ENCODE measurements at places on chromosomes 7 and 10.
A peak's percentile ranks its signal among the peaks of the same experiment; 100 is the strongest.

DNA sequence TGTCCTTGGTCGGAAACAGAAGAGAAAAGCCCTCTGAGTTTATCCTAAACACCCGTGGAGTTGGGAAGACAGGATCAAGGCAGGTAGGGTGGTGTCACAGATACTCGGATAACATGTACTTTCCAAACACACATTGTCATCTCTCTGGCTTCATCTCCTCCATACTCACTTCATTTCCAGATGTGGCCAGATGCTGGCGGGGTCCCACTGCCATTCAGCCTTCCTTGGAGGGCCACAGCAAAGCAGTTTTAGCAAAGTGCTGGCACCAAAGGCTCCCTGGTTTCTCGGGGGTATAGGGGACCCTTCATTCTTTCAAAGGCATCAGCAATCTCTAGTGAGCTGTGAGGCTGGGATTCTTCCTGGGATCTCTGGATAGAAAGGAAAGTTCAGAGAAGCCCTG, 539.5 kb downstream of the TCERG1L start:
- no peak overlapping the region for H3K4me3 ChIP-seq
- no peaks in the 10 kb centered on the region for H3K4me1 ChIP-seq
- no peak for DNase-seq
- no peaks in the 10 kb centered on the region for H3K36me3 ChIP-seq
- H3K27ac ChIP-seq: no peak overlapping the region
- no peaks in the 10 kb centered on the region for H3K27me3 ChIP-seq

DNA sequence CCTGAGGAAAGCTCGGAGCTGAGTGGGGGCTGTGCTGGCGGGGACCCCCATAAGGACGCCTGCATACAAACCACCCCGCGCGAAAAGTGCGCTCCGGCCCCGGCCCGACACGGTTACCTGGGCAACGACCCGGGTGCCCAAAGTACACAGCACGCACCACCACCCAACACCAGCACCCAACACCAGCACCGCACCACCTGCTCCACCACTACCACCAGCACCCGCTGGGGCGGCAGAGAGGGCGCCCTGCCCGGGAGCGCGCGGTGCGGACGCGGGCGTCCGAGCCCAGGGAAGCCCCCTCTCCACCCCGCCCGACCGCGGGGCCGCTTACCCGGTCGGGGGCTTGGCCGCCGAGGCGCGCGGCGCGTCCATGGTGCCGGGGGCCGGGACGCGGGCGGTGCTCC, 345 bp downstream of the COBL start:
- H3K4me3 ChIP-seq: peak overlapping the region; percentile 46
- peak overlapping the region; percentile 55 for H3K27ac ChIP-seq
- H3K27me3 ChIP-seq: no peaks in the 10 kb centered on the region

DNA sequence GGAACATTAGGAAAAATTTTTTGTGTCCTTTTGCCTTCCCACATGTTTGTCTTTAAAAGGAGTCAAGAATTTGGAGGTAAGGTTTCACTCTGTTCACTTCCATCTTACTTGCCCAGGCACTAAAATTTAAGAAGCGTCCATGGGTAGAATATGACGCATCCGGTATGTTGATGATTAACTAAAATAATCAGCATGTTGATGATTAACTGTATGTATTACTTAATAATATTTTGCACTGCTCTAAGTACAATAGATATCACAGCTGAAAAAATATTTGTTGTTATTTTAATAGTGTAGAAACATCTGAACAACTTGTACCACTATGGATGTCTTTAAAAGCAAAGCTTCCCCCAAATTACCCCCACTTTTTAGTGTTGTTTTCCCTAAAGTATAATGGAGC, 11.5 kb downstream of the ANKRD22 start:
- no peaks in the 10 kb centered on the region for H3K4me1 ChIP-seq
- DNase-seq: no peak
- no peak overlapping the region for H3K4me3 ChIP-seq
- H3K27ac ChIP-seq: no peak overlapping the region
- H3K36me3 ChIP-seq: no peaks in the 10 kb centered on the region

DNA sequence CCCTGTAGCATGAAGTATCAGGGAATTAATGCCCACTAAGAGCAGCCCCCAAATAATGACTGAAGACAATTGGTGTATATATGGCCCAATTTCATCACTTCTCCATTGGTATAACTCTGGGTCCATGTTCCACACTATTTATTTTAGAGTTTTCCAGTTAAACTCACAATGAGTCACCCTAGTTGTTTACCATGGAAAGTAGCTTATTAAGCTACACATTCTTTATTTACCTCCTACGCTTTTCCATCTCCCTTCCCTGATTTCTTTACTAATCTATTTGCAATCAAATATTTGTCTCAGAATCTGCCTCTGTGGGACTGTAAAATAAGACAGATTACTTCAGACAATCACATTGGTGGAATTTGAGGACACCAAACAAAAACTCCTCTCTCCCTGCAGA, 655.6 kb downstream of the SORCS1 start:
- no peaks in the 10 kb centered on the region for H3K36me3 ChIP-seq
- H3K4me3 ChIP-seq: no peak overlapping the region
- no peaks in the 10 kb centered on the region for H3K4me1 ChIP-seq
- DNase-seq: no peak
- H3K27ac ChIP-seq: no peak overlapping the region

DNA sequence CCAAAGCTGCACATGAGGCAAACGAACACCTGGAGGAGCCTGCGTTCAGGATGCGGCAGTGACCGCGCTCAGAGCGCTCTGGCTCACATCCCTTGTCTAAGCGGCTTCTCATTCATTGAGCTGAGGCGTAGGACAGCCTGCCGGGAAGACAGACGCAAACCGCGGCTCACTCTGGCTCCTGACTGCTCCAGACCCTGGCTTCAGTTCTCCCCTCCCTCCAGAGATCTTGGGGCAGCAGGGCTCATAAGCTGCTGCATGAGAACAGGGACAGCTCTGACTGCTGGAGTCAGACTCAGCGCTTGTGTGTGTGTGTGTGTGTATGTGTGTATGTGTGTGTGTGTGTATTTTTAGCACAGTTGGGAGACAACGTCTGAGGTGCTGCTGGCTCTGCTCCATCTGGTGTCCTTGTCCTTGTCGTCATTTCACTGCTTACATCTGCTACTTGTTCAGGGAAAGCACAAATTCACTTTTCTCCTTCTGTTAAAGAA, 15.8 kb upstream of the LYZL2 start:
- peak; percentile 30 for DNase-seq
- H3K27me3 ChIP-seq: no peaks in the 10 kb centered on the region
- no peaks in the 10 kb centered on the region for H3K36me3 ChIP-seq
- H3K4me3 ChIP-seq: no peak overlapping the region
- no peak overlapping the region for H3K27ac ChIP-seq

DNA sequence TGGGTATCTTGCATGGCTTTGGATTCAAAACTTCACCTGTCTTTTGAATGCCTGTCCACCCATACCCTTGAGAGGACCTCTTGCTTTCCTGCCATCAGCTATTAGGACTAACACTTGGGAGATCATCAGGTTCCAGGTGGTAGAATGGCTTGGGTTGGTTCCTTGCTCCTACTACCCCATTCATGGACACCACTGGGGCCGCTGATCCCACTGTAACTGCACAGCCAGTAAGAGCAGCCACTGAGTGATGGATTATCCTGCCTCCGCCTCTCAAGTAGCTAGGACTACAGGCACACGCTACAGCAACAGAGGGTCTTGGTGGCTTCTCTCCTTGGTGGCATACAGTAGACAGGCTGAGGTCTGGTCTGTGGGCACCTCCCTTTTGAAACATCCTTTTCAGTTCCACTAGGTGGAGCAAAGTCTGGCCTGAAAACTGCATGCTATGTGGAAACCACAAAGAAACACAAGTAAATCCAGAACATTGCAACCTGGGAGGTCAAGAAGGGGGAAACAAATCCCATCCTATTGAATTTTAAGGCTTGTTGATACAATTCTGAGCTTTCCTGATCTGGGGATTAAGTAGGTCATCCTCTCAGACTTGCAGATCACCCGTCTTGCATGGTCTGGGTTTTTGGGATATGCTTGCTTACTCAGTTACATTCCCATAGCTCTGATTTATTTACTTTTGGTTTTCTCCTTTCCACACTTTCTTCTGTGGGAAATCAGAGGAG, 9.4 kb downstream of the WBP1L start:
- H3K27me3 ChIP-seq: no peaks in the 10 kb centered on the region
- peaks cover 26% of the 10 kb centered on the region for H3K4me1 ChIP-seq
- H3K4me3 ChIP-seq: no peak overlapping the region
- no peaks in the 10 kb centered on the region for H3K36me3 ChIP-seq
- H3K27ac ChIP-seq: peak overlapping the region; percentile 66

- no peaks in the 10 kb centered on the region for H3K36me3 ChIP-seq
- DNase-seq: no peak
- H3K27ac ChIP-seq: no peak overlapping the region
- no peak overlapping the region for H3K4me3 ChIP-seq
These were observed 30.3 kb downstream of the MKI67 start for GRCh38 chr10:128095753-128096469.

- H3K4me1 ChIP-seq: no peaks in the 10 kb centered on the region
- DNase-seq: no peak
- no peak overlapping the region for H3K4me3 ChIP-seq
- H3K27ac ChIP-seq: no peak overlapping the region
- no peaks in the 10 kb centered on the region for H3K27me3 ChIP-seq
- no peaks in the 10 kb centered on the region for H3K36me3 ChIP-seq
These were observed 343.0 kb upstream of the PODXL start for GRCh38 chr7:131899271-131900030.

GRCh38 chr7:30172451-30172850, 37.7 kb downstream of the MTURN start:
- no peaks in the 10 kb centered on the region for H3K36me3 ChIP-seq
- H3K4me3 ChIP-seq: no peak overlapping the region

DNA sequence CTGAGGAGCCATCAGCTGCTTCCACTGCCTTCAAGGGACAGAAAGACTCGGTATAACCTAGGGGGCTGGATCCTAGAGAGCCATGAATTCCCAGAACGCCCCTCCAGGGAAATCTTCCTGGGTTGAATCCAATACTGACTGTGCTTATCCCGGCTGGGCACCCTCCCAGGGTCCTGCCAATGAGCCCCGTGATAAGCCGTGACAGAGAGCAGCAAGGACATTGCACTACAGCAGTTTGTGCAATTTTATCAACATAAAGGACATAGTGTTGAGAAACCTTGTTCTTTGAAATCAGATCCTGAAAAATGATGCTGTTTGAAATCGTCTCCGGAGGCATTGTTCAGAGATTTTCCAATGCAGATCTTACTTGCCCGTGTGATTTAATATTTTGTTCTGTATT, 18.8 kb downstream of the AKR1B1 start:
- no peaks in the 10 kb centered on the region for H3K27me3 ChIP-seq
- H3K27ac ChIP-seq: no peak overlapping the region
- H3K4me1 ChIP-seq: peaks cover 11% of the 10 kb centered on the region
- no peaks in the 10 kb centered on the region for H3K36me3 ChIP-seq
- H3K4me3 ChIP-seq: no peak overlapping the region

DNA sequence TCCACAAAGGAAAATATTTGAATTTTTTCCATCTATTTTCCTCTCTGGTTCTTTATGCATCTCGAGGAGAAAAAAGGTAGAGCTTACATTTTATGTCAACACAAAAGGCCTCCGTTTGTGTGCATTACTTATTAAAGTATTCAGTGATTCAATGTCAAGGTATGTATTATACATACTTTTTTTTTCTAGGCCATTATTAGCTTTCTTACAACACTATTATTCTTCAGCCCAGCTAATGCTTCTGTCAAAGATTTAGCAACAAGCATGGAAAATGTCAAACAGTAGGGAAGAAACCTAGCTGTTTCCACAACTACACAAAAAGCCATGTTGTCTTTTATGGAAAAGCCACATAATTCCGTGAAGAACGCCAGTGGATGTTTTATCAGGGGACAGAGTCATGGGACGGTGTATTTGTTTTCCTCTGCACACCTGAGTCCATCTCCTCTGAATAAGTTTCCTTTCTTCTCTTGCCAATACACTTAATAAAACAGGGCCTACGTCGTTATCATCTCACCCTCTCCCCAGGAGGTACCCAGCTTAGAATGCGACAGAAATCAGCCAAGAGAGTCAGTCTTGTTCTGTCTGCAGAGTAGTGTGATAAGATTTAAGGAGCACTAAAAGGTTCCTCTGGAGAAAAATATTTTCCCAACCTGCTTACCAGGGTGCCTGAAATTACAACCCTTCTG, 209.7 kb upstream of the AUTS2 start:
- H3K4me1 ChIP-seq: no peaks in the 10 kb centered on the region
- H3K27me3 ChIP-seq: no peaks in the 10 kb centered on the region
- no peaks in the 10 kb centered on the region for H3K36me3 ChIP-seq
- no peak overlapping the region for H3K4me3 ChIP-seq

DNA sequence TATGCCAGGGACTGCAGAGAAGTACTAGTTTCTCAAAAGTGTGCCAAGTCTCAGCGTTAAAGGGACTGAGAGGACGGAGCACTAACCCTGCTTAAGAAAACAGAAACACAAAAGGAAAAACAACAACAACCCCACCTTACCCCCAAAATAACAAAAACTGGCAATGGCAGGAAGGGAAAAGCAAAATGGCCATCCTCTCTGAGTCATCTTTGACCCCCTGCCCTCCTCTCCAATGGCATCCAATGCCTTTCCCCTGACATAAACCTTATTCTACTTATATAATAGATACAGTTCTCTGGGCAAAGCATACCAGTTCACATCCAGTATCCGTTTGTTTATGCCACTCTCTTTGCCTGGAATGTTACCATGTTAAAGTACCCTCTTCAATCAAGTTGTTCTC, 1.6 kb downstream of the POLR1F start:
- no peaks in the 10 kb centered on the region for H3K36me3 ChIP-seq
- H3K4me1 ChIP-seq: peaks cover 18% of the 10 kb centered on the region
- no peak overlapping the region for H3K27ac ChIP-seq
- no peak overlapping the region for H3K4me3 ChIP-seq
- H3K27me3 ChIP-seq: no peaks in the 10 kb centered on the region
- DNase-seq: no peak

GRCh38 chr7:85464042-85464651, 277.3 kb upstream of the SEMA3D start:
- H3K36me3 ChIP-seq: no peaks in the 10 kb centered on the region
- no peaks in the 10 kb centered on the region for H3K27me3 ChIP-seq
- no peak overlapping the region for H3K4me3 ChIP-seq
- no peak overlapping the region for H3K27ac ChIP-seq
- DNase-seq: no peak

- H3K4me3 ChIP-seq: peak overlapping the region; percentile 96
- peaks cover 5% of the 10 kb centered on the region for H3K4me1 ChIP-seq
- no peak for DNase-seq
- no peaks in the 10 kb centered on the region for H3K36me3 ChIP-seq
- H3K27ac ChIP-seq: peak overlapping the region; percentile 99
These were observed 206 bp downstream of the UPF2 start for GRCh38 chr10:12042409-12042796.

- no peaks in the 10 kb centered on the region for H3K36me3 ChIP-seq
- no peak overlapping the region for H3K4me3 ChIP-seq
- no peaks in the 10 kb centered on the region for H3K27me3 ChIP-seq
- H3K4me1 ChIP-seq: no peaks in the 10 kb centered on the region
These were observed 28.0 kb upstream of the PSMG3 start for GRCh38 chr7:1597791-1598190.

- no peak overlapping the region for H3K4me3 ChIP-seq
- H3K27me3 ChIP-seq: no peaks in the 10 kb centered on the region
- no peak overlapping the region for H3K27ac ChIP-seq
- DNase-seq: no peak
- no peaks in the 10 kb centered on the region for H3K36me3 ChIP-seq
- H3K4me1 ChIP-seq: no peaks in the 10 kb centered on the region
These were observed 808.5 kb downstream of the PHTF2 start for GRCh38 chr7:78607099-78607498.

Data from testis (tissue), 5 donors.